ENCODE measurements at places on chromosomes 11 and 22.
A peak's percentile ranks its signal among the peaks of the same experiment; 100 is the strongest.

GRCh38 chr11:66315921-66316811 lies 678 bp downstream of the CD248 start:
- DNase-seq, result no peak

GRCh38 chr11:20584093-20584774 lies 15.2 kb upstream of the SLC6A5 start:
- no peak for DNase-seq

DNA sequence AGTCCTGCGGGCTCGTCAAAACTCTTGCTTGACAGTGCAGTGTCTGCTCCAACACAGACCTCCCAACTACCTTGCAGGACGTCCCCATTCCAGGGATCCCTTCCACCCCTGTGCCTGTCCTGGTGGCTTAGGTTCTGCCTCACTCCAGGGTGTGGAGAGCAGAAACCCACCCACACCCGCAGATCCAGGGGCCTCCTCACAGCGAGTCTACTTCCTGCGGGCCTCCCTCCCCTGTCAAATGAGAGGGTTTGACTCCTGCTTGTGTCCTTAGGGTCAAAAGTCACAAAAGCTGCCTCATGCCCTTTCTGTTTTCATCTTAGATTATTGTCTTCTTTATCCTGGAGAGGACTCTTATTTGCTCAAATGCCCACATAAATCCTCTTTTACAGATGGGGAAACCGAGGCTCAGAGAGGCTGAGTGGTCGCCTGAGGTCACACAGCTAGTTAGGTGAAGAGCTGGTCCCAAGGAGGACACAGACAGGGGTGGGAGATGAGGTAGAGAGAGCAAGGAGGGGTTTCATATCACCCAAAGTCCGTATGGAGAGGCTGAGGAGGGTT lies 81.1 kb upstream of the KCNQ1OT1 start:
- DNase-seq, result peak; percentile 11

DNA sequence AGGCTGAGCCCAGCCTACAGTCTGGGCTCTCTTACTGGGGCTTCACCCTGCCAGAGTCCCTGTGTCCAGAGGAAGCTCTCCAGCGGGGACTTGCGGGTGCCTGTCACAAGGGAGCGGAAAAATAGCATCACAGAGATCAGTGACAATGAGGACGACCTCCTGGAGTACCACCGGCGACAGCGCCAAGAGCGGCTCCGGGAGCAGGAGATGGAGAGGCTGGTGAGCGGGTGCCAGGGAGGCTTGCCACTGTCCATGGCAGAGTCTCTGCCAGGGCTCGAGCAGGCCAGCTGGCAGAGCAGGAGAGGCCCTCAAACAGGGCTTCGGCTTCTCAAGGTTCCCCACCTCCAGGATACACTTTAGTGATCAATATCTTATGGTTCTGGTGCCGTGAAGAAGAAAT lies 21.0 kb downstream of the PHLDB1 start:
- DNase-seq, result no peak

- DNase-seq, result no peak
These were observed 66.8 kb upstream of the NTM start for GRCh38 chr11:131303611-131304119.

GRCh38 chr11:133896642-133897330 lies 51.5 kb upstream of the SPATA19 start:
- DNase-seq, result no peak

GRCh38 chr11:114796954-114797721 lies 118.8 kb downstream of the NXPE2 start:
- DNase-seq, result no peak

DNA sequence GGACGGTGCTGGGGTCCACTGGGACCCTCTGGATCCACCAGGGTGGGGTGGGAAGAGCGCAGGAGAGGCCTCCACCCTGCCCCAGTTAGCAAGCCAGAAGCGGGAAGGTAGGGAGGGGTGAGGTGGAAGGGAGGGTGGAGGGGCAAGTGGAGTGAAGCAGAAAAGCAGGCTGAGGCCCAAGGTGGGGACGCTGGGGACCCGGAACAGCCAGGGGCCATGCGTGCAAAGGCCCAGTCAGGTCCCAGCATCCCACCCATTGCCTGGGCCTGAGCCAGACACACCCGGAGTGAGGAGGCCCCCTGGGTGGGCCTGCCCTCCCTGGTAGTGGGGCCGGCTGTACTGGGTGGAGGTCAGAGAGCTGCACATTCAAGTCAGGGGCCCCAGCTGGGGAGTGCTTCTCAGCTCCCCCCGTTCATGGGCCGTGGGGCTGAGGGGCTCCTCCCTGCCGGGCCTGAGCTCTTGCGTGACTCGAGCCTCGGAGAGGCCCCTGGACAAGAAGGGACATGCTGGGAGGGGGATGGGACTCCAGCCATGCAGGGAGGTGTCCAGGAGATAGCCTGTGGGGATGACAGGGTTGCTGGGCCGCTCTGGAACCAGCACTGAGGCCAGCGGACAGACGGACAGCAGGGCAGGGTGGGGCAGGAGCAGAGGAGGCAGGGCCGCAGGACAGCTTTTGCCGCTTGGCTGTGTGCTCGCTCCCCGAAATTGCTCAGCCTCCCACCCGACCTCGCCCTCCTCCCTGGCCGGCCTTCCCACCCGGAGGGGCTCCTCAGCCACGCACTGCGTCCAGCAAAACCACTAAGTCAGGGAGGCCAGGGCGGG lies 7.7 kb downstream of the TNNT3 start:
- no peak for DNase-seq

DNA sequence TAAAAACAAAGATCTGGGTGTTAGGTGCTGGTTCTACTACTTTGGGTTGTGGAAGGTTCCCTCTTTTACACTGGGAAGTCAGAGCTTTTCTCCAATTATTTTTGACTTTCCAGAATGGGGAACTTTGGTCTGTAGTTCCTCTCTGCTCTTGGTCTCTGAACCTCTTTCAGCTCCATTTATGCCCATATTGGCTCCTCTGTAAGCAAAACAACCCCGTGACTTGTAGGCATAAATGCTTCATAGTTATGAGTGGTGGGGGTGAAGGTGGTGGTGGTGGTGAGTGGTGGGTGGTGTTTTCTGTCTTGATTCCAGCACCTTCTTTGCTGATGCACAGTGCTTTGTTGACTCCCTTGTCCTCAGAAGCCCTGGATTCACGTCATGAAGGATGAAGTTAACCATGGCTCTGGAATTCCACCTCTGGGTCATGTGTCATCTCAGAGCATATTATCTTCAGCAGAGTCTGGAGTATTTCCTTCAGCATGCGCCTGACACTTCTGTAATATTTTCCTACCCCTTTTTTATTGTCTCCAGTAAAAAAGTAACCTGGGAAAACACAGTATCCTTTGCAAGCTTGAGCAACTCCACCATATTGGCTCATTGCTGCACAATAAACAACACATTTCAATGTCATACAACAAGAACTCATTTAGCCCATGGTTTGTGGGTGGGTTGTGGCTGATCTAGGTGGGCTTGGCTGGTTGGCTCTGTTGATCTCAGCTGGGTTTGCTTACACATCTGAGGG lies 24.1 kb upstream of the GRK3 start:
- no peak for DNase-seq

- peak; percentile 10 for DNase-seq
These were observed 40.0 kb downstream of the WNT11 start for GRCh38 chr11:76166314-76166713.

DNA sequence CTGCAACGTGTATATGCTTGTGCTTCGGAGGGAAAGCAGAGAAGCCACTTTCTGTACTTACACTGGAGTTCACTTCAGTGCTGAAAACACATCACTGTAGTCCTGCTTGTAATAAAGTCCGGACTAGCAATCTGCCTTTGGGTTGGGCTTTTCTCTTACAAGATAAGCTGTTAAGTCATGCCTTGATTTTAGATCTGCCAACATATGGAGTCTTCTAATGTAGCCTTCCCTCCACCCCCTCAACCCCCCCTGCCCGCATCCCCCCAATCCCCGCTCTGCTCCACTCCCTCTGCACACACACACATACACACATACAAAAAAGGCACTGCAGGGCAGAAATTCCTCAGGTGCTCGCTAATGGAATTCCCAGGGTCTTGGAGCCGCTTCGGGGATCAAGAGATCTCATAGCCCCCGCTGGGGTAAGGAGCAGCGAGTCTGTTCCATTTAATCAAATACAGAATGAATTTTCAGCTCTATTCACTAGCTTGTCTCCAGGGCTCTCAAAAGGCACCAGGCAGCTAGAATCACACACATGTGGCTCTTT lies 3.4 kb downstream of the CDON start:
- no peak for DNase-seq

DNA sequence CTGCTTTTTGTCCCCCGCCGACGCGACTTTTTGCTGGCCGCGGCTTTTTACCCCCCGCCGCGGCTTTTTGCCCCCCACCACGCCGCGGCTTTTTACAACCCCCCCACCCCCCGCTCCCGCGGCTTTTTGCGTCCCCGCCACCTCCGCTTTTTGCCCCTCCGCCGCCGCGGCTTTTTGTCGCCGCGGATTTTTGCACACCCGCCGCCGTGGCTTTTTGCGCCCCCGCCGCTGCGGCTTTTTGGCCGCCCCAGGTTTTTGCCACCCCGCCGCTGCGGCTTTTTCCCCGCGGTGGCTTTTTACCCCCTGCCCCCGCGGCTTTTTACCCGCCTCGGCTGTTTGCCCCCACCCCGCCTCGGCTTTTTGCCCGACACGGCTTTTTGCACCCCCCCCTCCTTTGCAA lies 205.5 kb downstream of the CCT8L2 start:
- no peak for DNase-seq

- no peak for DNase-seq
These were observed 134.3 kb upstream of the C11orf58 start for GRCh38 chr11:16603890-16604793.

GRCh38 chr22:41338614-41339212 lies 37.4 kb downstream of the ZC3H7B start:
- no peak for DNase-seq

GRCh38 chr11:60871378-60872061 lies 4.2 kb downstream of the ZP1 start:
- peak; percentile 15 for DNase-seq

DNA sequence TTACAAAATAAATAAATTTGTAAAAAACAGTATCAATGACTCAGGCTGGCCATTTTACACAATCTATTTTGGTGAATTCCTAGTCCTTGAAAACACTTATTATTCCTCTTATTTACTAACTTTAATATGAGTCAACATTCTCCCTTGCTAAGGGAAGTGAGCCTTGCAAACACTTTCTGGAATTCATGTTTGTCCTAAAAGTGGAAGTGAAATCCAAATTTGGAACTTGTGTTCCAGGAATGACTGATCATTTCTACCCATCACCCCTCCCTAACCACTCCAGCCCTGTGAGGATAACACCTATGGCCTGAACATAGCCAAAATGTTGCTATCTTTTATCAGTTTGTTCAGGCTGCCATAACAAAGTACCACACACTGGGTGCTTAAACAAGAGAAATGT lies 83.1 kb downstream of the OR5AK2 start:
- no peak for DNase-seq

DNA sequence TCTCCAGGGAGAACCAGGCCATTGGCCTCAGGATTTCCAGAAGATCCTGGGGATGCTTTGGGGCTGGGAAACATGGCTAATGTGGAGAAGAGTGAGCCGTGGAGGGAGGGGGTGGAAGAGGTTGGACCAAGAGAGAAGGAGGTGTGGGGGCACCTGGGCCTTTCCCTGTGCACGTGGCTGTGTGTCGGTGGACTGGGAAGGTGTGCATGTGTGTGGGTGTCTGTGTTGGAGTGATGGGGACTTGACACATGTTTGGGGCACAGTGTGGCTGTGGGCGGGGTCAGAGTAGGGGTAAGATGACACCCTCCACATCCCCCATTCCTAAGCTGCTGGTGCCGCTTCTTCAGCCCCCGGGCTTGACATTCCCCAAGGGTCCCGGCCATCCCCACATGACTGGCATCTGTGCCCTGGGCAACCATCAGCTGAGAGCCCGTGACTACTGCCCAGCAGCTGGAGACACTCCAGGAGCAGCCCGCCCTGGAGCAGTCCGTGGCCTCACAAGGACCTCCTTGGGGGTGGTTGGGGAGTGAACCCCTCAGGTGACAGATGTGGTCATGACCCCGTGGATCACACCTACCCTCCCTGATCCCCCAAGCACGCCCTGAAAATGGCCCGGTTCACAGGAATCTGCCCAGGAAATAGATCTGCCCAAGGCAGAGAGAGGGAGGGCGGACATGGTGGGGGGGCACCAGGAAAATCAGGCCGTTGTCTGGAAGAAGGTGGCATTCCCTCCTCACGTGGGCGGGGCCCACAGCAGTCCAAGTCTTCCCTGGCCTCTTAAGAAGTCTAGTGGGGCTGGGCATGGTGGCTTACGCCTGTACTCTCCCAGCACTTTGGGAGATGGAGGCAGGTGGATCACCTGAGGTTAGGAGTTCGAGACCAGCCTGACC lies 34.8 kb upstream of the SOX10 start:
- no peak for DNase-seq

GRCh38 chr11:73577496-73577917 lies 20.4 kb downstream of the FAM168A start:
- DNase-seq, result no peak

- no peak for DNase-seq
These were observed 115.7 kb downstream of the ABTB2 start for GRCh38 chr11:34242037-34242625.

- no peak for DNase-seq
These were observed 17.1 kb upstream of the TMPRSS13 start for GRCh38 chr11:117946156-117946841.

GRCh38 chr22:45069925-45070324 lies 60.1 kb upstream of the PHF21B start:
- peak; percentile 39 for DNase-seq

DNA sequence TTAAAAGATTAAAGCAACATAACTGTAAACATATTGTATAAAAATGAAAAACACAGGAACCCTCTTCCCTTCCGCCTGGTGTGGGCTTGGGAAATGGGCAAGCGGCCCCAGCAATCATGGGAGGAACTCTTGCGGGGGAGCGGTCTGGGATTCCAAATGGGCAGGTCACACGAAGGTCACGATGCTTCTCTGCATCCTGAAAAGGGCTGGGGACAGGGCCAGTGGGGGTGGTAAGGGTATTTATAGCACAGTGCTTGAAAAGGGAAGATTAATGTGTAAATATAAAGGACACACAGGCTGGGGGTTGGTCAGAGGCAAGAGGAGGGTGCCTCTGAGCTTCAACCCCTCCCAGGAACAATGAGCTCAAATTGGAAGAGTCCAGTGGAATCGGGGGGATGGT lies 46.9 kb upstream of the OR4B1 start:
- DNase-seq, result no peak

- DNase-seq, result no peak
These were observed 626 bp downstream of the KRTAP5-7 start for GRCh38 chr11:71527576-71528210.

- DNase-seq, result no peak
These were observed 19.0 kb downstream of the RNH1 start for GRCh38 chr11:488062-488461.

GRCh38 chr22:44975427-44976262 lies 34.2 kb downstream of the PHF21B start:
- DNase-seq, result peak; percentile 64
